ENCODE measurements at places on chromosomes 5 and 9.

DNA sequence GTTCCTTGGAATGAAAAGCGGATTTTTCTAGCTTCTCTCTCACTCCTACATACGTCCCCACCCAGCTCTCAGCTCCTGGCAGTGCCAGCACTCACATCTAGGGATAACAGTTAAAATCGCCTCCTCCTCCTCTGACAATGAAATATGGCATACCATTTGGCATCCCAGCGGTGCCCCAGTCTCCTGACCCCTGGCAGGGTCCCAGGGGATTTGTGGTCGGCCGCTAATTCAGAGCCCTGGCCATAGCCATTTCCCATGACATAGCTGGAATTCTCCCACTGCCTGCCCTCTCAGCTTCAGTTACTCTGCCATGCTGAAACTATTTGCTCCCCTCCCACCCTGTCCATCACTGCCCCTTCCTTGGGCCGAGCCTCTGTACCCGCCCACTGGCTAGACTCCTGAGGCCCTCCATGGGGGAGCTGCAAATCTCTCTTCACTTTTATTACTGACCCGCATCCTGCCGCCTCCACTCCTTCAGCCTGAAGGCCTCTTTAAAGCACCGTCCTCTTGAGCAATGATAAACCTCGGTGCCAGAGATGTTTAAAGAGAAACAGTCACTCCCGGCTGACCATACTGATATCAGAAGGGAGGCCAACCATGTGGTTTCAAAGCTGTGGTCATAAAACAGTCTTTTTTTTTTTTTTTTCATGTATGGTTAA lies 139.8 kb downstream of the SLIT3 start:
- no peak for DNase-seq

DNA sequence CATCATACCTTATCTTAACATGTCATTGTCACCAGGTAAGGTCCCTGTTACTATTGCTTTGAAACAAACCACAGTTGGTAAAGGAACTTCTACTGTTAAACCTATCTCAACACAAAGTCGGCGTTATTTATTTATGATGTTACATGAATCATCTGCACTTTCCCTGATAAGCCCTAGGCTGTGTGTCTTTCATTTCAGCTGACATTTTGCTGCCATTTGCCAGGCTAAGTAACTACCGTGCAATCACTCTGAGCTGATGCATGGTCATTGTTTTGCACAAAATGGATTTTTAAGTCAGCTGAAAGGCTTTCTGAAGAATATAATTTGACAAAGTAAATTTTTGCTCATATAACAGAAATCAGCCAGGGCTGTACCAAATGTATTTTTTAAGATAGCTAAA lies 546.5 kb downstream of the ZNF608 start:
- no peak for DNase-seq

GRCh38 chr5:143006501-143006900 lies 236.3 kb downstream of the ARHGAP26 start:
- no peak for DNase-seq

- DNase-seq = no peak
Observed at GRCh38 chr9:114086009-114086408, 7.9 kb upstream of the AMBP start.

- DNase-seq = no peak
Observed at GRCh38 chr5:169893571-169893970, 86.7 kb downstream of the INSYN2B start.

- DNase-seq = no peak
Observed at GRCh38 chr5:143226361-143226760, 177.1 kb downstream of the NR3C1 start.

DNA sequence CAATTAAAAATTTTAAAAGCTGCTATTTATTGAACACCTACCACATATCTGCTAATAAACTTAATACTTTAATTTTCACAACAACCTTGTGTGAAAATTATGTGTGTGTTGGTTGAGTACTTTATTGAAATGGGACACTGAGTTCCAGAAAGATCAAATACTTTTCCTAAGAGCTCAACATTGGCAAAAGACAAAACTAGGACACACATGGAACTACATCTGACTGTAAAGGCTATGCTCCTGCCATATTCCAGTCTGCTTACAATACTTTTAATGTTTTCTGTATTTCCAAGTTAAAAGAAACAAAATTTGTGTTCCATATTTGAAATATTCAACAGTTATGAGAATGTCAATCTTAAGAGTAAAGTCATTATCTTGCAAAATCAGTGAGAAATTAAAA lies 111.8 kb downstream of the RFX3 start:
- no peak for DNase-seq

DNA sequence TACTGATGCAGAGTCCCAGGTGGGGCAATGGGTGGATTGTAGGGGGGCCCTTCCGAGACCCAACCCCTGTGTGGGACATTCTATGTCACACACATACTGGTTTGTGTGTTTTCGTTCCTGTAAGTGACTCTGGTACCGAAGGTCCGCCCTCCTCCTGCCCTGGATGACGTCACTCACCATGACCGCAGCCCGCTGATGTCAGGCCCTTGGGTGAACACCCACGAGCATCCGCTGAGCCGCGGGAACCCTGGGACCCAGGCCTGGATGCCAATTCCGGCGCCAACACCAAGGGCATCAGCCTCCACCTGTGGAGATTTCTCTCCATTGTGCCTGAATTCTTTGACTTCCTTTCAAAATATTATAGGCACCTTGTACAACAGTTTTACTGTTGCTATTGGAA lies 184.3 kb downstream of the MTRR start:
- DNase-seq = no peak

- no peak for DNase-seq
Observed at GRCh38 chr9:134320868-134321471, 5.3 kb upstream of the RXRA start.

DNA sequence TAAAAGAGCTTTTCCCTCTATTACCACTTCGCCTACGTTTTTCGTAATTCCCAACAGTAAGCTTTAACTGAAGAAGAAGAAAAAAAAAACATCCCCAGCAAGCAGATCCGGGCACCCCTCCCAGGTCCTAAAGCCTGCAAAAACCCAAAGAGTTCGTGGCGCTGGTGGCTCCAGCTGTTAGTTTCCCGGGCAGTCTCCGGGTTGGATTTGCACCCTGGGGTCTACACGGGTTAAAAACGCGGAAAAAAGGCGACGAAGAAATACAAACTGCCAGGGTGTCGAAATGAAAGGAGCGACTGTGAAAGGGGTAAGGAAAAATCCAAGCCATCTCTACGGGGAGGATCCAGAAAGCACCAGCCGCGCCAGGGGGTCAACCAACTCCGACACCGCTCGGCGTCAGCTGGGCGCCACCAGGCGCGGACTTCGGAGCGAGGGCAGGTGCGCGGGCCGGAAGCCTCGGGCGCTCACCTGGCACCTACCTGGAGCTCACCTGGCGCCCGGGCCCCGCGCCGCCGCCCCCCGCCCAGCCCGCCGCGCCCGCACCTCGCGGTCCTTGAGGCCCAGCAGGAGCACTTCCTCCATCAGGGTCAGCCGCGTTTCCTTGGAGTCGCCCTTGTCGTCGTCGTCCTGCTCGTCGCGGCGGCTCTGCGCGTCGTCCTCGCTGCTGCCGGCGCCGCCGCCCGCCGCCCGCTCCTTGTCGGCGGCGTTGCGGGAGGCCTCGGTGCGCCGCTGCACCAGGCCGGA lies 680 bp downstream of the GOLPH3 start:
- DNase-seq = peak; percentile 22

DNA sequence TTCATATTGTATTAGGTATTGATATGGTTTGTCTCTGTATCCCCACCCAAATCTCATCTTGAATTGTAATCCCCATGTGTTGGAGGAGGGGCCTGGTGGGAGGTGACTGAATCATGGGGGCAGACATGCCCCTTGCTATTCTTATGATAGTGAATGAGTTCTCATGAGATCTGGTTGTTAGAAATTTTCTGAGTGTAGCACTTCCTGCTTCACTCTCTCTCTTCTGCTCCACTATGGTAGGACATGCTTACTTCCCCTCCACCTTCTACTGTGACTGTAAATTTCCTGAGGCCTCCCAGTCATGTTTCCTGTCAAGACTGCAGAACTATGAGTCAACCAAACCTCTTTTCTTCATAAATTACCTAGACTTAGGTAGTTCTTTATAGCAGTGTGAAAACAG lies 187.4 kb upstream of the SLC24A2 start:
- DNase-seq = no peak

GRCh38 chr5:22910523-22910922 lies 57.4 kb upstream of the CDH12 start:
- no peak for DNase-seq

DNA sequence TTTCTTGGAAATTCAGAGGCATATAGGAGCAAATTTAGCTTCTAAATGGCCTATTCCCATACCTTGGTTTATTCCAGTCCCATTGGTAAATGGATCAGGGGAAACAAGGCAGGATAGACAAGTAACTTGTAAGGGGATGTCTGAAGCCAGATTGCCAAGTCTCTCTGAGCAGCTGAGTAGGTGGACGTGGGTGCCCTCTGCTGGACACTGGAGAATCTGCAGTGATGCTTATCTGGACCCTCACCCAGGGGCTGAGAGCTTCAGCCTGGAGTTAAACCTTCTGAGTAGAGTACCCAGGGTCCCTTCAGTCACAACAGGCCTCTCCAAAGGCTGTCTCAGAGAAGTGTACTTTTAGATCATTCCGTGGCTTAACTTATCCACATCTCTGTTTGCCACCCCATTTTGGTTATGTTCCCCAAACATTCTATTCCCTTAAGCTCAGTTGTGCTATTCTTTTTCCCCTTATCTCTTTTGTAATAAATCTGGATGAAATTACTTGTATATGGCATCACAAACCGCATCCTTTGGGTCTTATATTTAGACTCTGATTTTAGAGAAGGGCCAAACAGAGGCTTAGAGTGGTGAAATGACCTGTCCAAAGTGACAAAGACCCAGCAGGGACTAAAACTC lies 218.3 kb upstream of the GLRA1 start:
- DNase-seq = peak; percentile 81

DNA sequence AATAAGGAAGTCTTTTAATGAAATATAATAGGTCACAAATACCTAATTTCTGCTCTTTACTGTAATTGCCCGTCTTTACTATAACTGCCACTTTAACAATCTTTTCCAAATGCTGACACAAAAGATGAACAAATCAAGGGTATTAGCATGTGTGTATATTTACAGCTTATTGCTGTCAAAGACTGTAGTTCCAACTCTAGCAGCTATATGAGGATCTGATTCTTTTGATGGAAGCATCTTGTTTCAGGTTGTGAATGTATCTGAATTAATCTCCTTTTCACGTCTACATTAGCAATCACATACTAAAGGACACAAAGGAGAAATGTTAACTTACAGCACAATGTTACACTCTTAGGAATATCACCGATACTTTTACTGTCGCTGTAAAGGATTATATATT lies 27.9 kb downstream of the RFX3 start:
- no peak for DNase-seq

DNA sequence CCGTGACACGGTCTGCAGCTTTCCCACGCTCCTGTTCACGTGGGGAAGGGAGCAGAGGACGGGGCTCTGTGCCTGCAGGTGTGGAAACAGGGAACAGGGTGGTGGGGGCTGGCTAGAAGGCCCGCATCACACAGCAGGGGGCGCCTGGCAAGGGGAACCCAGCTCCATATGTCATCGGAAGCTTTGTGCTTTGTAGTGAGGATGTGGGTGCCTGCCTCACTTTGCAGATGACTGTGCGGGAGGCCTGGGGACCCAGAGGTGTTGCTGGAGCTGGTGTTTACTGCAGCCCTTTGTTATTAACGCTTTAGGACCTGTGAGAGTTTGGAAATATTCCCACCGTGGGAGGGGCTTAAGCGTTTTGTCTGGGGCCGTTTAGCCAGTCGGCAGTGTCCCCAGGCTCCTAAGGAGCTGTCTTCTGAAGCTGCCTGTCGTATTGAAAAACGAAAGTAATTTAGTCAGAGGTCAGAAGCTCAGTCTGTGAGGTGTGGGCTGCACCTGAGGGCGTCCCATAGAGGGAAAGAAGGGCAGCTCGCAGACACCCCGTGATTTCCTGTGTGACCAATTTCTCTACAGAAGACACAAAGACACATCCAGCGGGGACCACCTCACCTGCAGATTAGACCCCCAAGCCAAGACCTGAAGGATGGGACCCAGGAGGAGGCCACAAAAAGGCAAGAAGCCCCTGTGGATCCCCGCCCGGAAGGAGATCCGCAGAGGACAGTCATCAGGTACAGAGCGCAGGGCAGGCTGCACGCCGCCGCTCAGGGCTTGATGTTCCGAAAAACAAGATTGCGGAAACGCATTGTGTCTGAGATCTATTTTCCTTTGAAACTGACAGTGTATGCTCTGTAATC lies 9.1 kb downstream of the MAN1B1 start:
- no peak for DNase-seq

- no peak for DNase-seq
Observed at GRCh38 chr5:171901764-171902163, 104.7 kb downstream of the FBXW11 start.

DNA sequence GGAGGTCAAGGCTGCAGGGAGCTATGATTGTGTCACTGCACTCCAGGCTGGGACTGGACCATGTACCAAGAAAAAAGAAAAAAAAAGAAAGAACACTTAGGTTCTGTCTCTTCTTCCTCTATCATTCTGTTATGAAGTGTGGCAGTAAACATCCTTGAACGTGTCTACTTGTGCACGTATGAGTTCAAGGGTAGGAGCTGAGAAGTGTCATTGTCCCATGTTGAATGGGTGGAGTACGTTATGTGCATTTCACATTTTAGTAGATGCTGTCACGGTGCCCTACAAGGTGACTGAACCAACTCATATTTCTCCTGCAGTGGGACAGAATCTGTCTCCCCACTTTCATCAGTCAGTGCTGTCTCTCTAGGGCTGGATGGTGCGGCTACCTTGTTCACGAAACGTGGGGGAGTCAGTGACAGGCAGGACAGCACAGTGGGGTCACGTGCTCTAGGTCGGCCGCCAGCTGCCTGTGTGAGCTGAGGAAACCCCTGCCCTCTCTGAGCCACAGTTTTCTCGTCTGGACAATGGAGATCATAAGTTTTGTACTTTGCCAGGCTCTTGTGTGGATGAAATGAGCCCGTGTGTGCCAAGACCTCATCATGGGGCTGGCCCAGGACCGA lies 47.2 kb downstream of the GTF3C4 start:
- DNase-seq = no peak

GRCh38 chr9:93203026-93203717 lies 19.2 kb downstream of the WNK2 start:
- no peak for DNase-seq

Data from endothelial cell (in vitro differentiated cells).